ENCODE measurements at places on chromosomes 16 and 17. TPM values are rescaled to one million over a fixed set of nuclear protein-coding genes. Genes with fewer than 3 reads are reported as not detected.

GRCh38 chr16:6209355-6209930 lies 1111.8 kb upstream of the EEF2KMT start:
- DNase-seq, result no peak

Gene EPOP
- polyA plus RNA-seq, result 1.6 TPM

DNA sequence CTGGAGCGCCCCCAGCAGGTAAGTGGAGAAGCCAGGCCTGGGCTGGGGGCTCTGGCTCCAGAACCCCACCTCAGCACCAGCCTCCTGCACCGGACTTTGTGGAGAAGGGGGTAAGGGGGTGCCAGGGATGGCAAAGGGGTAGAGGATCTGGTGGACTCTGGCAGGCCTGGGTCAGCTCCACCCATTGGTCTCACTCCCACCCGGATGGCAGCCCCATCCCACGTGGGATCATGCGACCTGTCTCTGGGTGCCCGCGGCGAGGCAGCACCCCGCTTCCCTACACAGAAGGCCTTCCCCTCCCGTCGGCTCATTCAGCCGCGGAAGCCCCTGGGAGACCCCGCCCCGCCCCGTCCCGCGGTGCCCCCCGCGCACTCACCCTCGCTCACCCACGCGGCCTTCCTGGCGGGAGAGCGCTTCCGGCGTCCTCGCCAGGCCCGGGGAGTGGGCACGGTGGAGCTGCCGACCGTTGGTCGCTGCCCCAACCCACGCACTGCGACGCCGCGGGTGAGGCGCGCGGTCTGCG lies 498 bp upstream of the PLEKHG4 start:
- no peak for DNase-seq

GRCh38 chr17:28747051-28747691 lies 3.4 kb downstream of the TRAF4 start:
- no peak for DNase-seq

Gene ZSCAN32
- 21.4 TPM for polyA plus RNA-seq

DNA sequence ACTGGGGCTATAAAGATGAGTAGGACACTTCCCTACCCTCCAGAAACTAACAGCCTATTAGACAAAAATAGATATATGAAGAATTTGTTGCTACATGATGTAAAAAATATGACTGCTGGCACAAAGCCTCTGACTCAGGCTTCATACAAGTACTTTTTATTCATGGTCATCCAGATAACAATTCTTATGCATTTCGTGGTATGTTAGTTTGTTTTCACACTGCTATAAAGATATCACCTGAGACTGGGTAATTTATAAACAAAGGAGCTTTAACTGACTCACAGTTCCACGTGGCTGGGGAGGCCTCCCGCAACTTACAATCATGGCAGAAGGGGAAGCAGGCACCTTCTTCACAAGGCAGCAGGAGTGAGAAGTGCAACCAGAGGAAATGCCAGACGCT lies 112.5 kb upstream of the HLF start:
- DNase-seq, result no peak

DNA sequence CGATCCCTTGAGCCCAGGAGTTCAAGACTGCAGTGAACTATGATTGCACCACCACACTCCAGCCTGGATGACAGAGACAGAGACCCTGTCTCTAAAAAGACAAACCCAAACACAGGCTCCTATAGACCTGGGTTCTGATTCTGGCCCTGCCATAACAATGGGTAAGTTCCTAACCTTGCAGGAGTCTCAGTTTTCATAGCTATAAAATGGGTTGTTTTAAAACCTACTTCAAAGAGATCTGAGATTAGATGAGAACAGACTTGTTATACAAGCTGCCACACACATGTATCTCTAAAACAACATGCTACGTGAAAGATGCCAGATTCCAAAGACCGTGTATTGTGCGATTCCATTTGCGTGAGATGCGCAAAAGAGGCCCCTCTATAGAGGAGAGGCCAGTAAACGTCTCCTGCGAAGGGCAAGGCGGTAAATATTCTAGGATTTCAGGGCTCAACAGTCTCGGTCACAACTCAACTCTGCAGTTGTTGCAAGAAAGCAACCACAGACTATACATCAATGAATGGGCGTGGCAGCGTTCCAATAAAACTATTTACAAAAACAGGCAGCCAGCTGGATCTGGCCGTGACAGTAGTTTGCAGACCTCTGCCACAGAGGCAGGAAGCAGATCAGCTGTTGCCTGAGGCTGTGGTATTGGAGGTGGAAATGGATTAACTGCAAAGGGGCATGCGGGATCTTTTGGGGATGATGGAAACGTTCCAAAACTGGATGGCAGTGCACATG lies 5.9 kb downstream of the CORO7 start:
- DNase-seq, result peak; percentile 68

Gene ITGA2B
- polyA plus RNA-seq, result 4.4 TPM

Gene HAS3
- 4.2 TPM for polyA plus RNA-seq

- DNase-seq, result no peak
Measured at GRCh38 chr16:55146966-55147365, 177.0 kb upstream of the IRX6 start.

GRCh38 chr17:15406081-15406480 lies 61.3 kb downstream of the CDRT4 start:
- no peak for DNase-seq

DNA sequence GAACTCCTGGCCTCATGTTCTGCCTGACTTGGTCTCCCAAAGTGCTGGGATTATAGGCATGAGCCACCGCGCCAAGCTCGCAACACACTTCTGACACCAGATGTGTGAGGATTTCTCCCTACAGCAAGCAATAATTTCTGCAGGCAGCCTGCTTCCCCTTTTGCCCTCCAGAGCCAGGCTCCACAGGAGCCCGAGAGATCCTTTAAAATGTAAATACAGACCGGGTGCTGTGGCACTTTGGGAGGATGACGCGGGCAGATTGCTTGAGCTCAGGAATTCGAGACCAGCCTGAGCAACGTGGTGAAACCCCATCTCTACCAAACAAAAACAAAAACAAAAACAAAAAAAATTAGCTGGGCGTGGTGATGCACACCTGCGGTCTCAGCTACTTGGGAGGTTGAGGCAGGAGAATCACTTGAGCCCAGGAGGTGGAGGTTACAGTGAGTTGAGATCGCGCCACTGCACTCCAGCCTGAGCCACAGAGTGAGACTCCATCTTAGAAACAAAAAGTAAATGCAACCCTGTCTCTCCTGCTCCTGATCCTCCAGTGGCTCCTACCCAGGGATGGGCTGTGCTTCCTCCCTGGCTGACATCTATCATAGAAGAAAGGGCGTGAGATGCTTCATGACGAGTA lies 14.7 kb downstream of the C16orf96 start:
- DNase-seq, result no peak

- DNase-seq, result no peak
Measured at GRCh38 chr16:7805686-7806396, 473.2 kb downstream of the RBFOX1 start.
